A673 (cell line): ENCODE measurements at places on chromosomes 5 and 9. TPM values are rescaled to one million over a fixed set of nuclear protein-coding genes. Genes with fewer than 3 reads are reported as not detected.

GRCh38 chr5:137240285-137240684 is 258.8 kb downstream of the SPOCK1 start:
- no peak overlapping the region for H3K27ac ChIP-seq
- no peaks in the 10 kb centered on the region for H3K36me3 ChIP-seq
- no peak for DNase-seq
- no peaks in the 10 kb centered on the region for H3K4me1 ChIP-seq
- H3K27me3 ChIP-seq: peaks cover 16% of the 10 kb centered on the region

- peaks cover 66% of the 10 kb centered on the region for H3K4me1 ChIP-seq
- H3K27me3 ChIP-seq: no peaks in the 10 kb centered on the region
- no peak for DNase-seq
- no peak overlapping the region for H3K4me3 ChIP-seq
Observed at GRCh38 chr9:129949821-129950220, 93.2 kb downstream of the FNBP1 start.

The DCTN3 gene
- 79.3 and 89.4 TPM in 2 replicates for total RNA-seq

The INSL6 gene
- total RNA-seq: not detected in 2 replicates

- H3K4me3 ChIP-seq: no peak overlapping the region
- H3K27ac ChIP-seq: no peak overlapping the region
- DNase-seq: no peak
- H3K4me1 ChIP-seq: no peaks in the 10 kb centered on the region
- no peaks in the 10 kb centered on the region for H3K36me3 ChIP-seq
- H3K27me3 ChIP-seq: no peaks in the 10 kb centered on the region
Observed at GRCh38 chr5:180114304-180115003, 42.9 kb upstream of the RNF130 start.

DNA sequence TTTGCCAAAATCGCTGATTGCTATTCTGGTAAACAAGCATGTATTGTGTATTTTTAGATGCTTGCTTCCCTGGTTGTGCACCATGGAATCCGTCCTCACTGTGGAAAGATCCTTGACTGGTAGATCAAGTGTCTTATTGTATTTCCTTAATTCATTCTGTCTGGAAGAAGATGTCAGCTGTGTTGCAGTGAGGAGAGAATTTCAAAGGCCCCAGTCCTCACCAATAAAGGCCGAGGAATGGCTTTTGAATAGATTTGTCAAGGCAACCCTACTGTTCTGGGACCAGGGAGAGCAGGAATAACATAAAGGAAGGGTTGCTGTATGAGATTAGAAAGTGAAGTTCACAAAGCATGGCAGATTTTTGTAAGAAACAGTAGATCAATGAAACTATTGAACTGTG is 36.2 kb upstream of the POU5F2 start:
- H3K27ac ChIP-seq: no peak overlapping the region
- H3K36me3 ChIP-seq: no peaks in the 10 kb centered on the region
- H3K4me3 ChIP-seq: no peak overlapping the region
- H3K4me1 ChIP-seq: no peaks in the 10 kb centered on the region

The HINT2 gene
- 51.5 and 68.9 TPM in 2 replicates for total RNA-seq

The NR5A1 gene
- not detected in 2 replicates for total RNA-seq

- no peak overlapping the region for H3K27ac ChIP-seq
- DNase-seq: peak; percentile 46
- peaks cover 3% of the 10 kb centered on the region for H3K4me1 ChIP-seq
- no peaks in the 10 kb centered on the region for H3K27me3 ChIP-seq
Observed at GRCh38 chr5:133746834-133747233, 134.5 kb upstream of the FSTL4 start.

The SH3TC2 gene
- 1.3 and 2.5 TPM in 2 replicates for total RNA-seq

GRCh38 chr9:79610791-79611614 is 39.2 kb downstream of the TLE4 start:
- H3K27me3 ChIP-seq: no peaks in the 10 kb centered on the region
- no peaks in the 10 kb centered on the region for H3K36me3 ChIP-seq
- DNase-seq: peak; percentile 49

- H3K4me3 ChIP-seq: no peak overlapping the region
- no peaks in the 10 kb centered on the region for H3K27me3 ChIP-seq
- no peaks in the 10 kb centered on the region for H3K36me3 ChIP-seq
- no peak overlapping the region for H3K27ac ChIP-seq
- DNase-seq: no peak
- H3K4me1 ChIP-seq: peaks cover 23% of the 10 kb centered on the region
Observed at GRCh38 chr9:77899679-77900354, 131.8 kb downstream of the GNAQ start.

DNA sequence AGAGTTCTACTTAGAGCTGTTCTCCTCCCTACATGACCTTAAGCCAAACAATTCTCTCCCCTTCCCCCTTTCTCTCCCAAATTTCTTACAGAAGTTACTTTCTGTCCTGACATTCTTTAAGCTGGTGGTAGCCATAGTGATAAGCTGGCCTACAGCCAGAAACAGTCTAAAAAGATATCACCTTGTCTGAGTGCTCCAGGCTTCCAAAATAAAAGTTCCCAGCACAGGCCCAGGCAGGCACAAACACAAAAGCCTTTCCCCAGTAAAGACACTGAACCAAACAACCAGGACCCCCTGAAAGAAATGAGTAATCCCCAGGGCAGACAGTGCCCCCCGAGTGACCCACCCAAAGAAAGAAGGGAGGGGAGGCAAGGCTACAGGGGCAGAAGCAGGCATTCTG is 19.2 kb downstream of the SIL1 start:
- DNase-seq: peak; percentile 65
- peaks cover 58% of the 10 kb centered on the region for H3K4me1 ChIP-seq
- H3K27me3 ChIP-seq: no peaks in the 10 kb centered on the region

GRCh38 chr9:81389569-81389993 is 299.8 kb downstream of the TLE1 start:
- H3K36me3 ChIP-seq: no peaks in the 10 kb centered on the region
- no peak for DNase-seq
- no peaks in the 10 kb centered on the region for H3K27me3 ChIP-seq
- H3K4me1 ChIP-seq: peaks cover 5% of the 10 kb centered on the region
- H3K27ac ChIP-seq: no peak overlapping the region

DNA sequence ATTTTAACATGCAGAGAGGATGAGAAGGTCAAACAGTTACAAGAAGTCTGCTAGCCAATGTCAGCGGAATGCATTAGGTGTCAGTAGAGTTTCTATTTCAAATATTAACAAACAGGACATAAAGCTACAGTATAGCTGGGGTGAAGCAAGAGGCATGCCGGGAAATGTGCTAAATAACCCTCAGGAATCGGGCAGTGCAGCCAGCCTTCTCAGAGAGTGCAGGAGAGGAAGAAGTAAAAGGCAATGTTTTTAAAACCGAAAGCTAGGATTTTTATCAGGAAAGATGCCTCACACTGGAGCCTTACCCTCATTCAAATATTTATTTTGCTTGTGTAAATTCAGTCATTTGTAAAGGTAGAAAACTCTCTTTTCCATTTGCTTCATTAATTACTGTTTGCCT is 59.1 kb upstream of the SH3GL2 start:
- H3K36me3 ChIP-seq: no peaks in the 10 kb centered on the region
- H3K4me3 ChIP-seq: no peak overlapping the region
- H3K4me1 ChIP-seq: no peaks in the 10 kb centered on the region

DNA sequence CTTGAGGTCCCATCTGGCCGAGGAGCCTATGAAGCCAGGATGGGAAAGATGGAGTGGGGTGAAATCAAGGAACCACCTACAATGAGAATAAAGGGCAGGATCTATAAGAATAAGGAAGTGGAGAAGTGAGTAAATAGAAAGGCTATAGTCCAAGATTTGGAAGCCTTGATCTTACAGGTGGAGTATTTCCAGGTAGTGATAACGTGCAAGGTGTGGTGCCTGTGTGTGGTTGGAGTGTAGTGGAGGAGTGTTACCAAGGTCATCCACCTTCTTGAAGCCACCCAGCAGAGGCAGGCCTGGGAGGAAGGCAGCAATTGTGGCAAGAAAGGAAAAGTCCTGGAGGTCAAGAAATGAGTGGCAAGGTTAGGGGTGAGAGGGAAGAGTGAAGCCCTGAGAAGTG is 72.9 kb downstream of the IQGAP2 start:
- no peak overlapping the region for H3K27ac ChIP-seq
- H3K4me3 ChIP-seq: no peak overlapping the region
- peaks cover 32% of the 10 kb centered on the region for H3K4me1 ChIP-seq
- no peaks in the 10 kb centered on the region for H3K27me3 ChIP-seq
- DNase-seq: no peak
- H3K36me3 ChIP-seq: no peaks in the 10 kb centered on the region

- no peak overlapping the region for H3K4me3 ChIP-seq
- no peaks in the 10 kb centered on the region for H3K4me1 ChIP-seq
- H3K27ac ChIP-seq: no peak overlapping the region
- no peaks in the 10 kb centered on the region for H3K27me3 ChIP-seq
Observed at GRCh38 chr5:139335811-139336210, 5.8 kb upstream of the PAIP2 start.

The HACD4 gene
- total RNA-seq: 0.19 and 0.26 TPM in 2 replicates

GRCh38 chr5:7759951-7760580 is 90.9 kb downstream of the CFAP90 start:
- no peaks in the 10 kb centered on the region for H3K4me1 ChIP-seq
- no peak overlapping the region for H3K4me3 ChIP-seq
- peaks cover 3% of the 10 kb centered on the region for H3K27me3 ChIP-seq
- no peak for DNase-seq
- no peaks in the 10 kb centered on the region for H3K36me3 ChIP-seq

GRCh38 chr5:140833993-140834392 is at the start of gene PCDHA7:
TSS of gene PCDHA7 (plus strand) at chr5:140834269. CDS start at chr5:140834384, 115 bp downstream.
- H3K36me3 ChIP-seq: no peaks in the 10 kb centered on the region
- DNase-seq: peak; percentile 42
- no peak within 1 kb of the TSS for H3K27ac ChIP-seq
- no peak within 1 kb of the TSS for H3K4me3 ChIP-seq
- no peaks in the 10 kb centered on the region for H3K4me1 ChIP-seq

- no peak overlapping the region for H3K4me3 ChIP-seq
- no peak overlapping the region for H3K27ac ChIP-seq
- no peaks in the 10 kb centered on the region for H3K4me1 ChIP-seq
Observed at GRCh38 chr5:66307647-66308241, 163.6 kb downstream of the SREK1 start.

DNA sequence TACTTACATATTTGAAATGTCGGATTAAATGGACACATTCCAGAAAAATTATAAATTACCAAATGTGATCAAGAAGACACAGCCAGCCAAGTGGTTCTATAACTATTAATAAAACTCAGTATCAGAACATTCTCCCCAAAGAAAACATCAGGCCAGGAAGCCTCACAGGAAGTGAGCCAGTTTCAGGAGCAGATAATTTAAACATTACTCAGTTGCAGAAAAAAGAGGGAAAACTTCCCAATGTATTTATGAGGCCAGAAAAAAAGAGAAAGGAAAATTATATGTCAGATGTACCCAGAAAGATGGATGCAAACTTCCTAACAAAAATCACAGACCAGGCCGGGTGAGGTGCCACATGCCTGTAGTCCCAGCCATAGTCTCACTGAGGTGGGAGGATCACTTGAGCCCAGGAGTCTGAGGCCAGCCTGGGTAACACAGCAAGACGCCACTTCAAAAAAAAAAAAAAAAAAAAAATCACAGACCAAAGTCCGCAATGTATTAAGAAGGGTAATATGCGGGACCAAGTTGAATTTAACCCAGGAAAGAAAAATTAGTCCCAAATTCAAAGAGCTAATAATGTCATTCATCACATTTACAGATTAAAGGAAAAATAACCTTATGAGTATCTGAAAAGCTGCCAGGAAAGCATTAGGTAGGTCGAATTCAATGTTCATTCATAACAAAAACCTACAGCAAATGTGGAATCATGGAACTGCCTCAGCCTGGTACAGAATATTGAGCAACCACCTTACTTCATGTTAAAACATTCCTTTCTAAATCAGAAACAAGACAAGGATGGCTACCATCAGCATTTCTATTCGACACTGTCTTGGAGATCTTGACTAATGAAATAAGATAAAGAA is 37.2 kb upstream of the NRARP start:
- H3K27me3 ChIP-seq: no peaks in the 10 kb centered on the region
- no peak for DNase-seq
- no peaks in the 10 kb centered on the region for H3K36me3 ChIP-seq
- no peaks in the 10 kb centered on the region for H3K4me1 ChIP-seq
- H3K27ac ChIP-seq: no peak overlapping the region
- H3K4me3 ChIP-seq: no peak overlapping the region

DNA sequence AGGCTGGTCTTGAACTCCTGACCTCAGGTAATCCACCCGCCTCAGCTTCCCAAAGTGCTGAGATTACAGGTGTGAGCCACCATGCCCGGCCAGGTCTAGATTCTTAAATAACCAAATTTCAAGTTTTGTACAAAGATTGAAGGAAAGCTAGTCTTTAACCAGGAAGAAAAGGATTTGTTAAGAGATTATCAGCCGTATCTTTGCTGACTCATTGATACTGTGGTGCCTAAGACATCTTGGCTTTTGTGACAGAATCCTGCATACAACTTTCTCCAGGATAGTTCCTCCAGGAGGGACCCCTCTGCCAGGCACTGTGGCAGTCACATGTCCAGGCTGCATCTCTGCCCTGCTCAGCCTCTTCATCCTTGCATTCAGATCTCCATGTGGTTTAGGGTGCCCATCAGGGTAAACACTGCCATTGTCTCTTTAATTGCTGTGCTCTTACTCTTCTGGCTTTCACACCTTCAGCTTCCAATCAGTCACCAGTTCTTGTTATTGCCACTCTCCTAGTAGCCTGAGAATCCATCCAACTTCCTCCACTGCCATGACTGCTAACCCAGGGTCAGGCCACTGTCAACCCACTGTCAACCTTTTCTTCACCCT is 10.0 kb downstream of the MAP3K1 start:
- no peak overlapping the region for H3K4me3 ChIP-seq
- H3K27ac ChIP-seq: no peak overlapping the region
- H3K4me1 ChIP-seq: no peaks in the 10 kb centered on the region
- no peaks in the 10 kb centered on the region for H3K27me3 ChIP-seq
- DNase-seq: no peak
- no peaks in the 10 kb centered on the region for H3K36me3 ChIP-seq

The ARL10 gene
- total RNA-seq: 13.6 and 15.8 TPM in 2 replicates

The OR1Q1 gene
- total RNA-seq: not detected in 2 replicates

The ARAP3 gene
- total RNA-seq: 4.1 and 4.6 TPM in 2 replicates

The CCL27 gene
- not detected in 2 replicates for total RNA-seq

- H3K27ac ChIP-seq: no peak overlapping the region
- no peak overlapping the region for H3K4me3 ChIP-seq
Observed at GRCh38 chr9:121667214-121667613, 15.8 kb downstream of the DAB2IP start.
